ENCODE measurements at places on chromosomes 12 and 14.

DNA sequence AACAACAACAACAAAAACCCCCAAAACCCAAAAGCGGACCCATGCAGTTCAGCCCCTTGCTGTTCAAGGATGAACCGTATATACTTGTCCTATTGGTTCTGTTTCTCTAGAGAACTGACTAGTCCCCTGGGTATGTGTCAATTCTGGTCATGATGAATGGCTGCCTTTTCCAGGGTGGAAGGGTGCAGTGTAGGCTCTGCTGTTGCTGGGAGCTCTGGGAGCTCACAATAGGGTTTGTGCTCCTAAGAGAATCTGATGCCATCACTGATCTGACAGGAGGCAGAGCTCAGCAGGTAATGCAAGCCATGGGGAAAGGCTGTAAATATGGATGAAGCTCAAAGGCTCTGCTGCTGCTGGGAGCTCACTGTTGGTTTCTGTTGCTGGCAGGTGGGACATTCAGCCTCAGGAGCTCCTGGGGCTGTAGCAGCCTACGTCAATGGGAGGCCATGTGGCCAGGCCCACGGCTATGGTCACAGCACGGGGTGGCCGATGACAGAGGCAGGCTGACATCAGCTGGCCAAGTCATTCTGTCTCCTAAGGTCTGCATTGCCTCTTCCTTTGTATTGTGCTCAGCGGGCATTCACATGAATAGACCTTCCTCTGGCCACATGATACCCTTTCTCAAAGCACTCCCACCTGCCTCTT lies 37.9 kb downstream of the DLK1 start:
- no peak for DNase-seq

DNA sequence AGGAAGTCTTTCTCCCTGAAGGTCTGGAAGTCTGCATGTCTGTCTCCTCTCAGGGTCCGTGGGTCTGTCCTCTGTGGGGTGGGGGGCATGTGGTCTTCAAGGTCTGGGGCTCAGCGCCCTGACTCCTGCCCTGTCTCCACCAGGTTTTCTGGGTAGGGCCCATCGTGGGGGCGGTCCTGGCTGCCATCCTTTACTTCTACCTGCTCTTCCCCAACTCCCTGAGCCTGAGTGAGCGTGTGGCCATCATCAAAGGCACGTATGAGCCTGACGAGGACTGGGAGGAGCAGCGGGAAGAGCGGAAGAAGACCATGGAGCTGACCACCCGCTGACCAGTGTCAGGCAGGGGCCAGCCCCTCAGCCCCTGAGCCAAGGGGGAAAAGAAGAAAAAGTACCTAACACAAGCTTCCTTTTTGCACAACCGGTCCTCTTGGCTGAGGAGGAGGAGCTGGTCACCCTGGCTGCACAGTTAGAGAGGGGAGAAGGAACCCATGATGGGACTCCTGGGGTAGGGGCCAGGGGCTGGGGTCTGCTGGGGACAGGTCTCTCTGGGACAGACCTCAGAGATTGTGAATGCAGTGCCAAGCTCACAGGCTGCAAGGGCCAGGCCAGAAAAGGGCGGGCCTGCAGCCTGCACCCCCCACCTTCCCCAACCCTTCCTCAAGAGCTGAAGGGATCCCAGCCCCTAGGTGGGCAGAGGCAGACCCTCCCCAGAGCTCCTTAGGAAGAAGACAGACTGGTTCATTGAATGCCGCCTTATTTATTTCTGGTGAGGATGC lies 3.4 kb downstream of the AQP5 start:
- DNase-seq, result no peak

- no peak for DNase-seq
These were observed 1.2 kb downstream of the PELI2 start for GRCh38 chr14:56119201-56119981.

DNA sequence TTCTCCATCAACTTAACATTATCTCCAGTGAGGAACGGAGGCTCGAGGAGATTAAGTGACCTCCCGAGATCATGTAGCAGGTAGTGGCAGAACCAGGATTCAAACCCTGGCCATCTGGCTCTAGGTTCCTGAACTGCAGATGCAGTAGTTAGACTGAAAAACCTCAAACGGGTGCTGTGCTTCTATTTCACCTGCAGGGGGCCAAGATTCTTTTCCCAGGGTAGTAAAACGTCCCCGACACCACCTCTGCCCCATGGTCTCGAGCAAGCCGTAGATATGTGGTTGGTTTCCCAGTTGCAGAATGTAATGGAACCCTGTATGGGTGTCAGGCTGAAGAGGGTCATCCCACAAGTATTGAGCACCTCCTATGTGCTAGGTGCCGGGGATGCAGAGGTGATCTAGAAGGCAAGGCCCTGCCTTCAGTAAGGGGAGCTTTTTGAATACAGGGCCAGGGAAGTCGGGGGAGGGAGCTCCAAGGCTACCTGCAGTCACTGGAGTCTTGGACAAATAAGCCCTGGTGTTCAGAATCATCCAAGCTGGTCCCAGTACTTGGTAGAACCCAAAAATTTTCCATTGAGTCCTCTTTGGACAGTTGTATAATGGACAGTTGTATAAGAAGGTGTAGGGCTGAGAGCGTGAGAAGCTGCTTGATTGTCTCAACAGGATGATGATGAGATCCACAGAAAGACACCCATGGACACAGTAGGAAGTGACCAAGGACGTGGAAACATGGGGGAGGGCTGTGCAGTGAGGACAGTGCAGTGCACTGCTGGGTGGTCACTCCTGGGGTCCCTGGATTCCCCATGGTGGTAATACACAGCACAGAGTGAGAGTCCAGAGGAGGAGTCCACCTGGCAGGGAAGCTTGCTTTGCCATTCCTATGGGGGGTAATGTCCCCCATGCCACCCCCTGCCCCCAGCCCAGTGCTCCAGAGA lies 197.2 kb downstream of the CHST11 start:
- no peak for DNase-seq

DNA sequence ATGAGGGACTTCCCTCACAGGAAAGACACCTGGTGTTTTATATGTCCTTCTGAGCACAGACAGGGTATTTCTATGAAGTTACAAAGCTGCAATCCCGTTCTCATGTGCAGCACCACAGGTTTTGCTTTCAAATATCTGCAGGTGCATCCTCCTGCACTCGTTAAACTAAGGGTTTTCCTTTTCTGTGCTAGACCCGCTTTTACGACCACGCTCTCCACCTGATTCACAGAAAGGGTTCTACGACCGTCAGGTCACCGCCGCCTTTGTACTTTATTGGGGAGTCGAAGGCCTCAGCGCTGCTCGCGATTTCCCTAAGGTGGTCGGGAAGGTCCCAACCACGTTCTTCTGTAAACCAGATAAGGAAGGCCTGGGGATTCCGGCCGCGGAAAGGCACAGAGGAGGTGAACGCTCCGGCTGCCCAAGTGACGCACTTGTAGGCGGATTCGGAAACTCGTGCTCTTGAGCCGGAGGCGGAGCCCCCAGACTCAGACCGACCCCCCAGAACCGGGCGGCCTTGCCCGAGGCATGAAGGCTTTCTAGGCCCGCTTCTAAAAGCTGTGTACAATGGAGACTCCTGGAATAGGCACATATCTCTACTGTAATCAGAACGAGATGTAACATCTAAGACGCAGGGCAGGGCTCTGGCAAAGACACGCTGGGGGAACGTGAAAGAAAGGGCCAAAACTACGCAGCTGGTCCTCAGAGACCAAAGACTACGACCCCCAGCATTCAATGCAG lies 995 bp upstream of the HSP90B1 start:
- peak; percentile 73 for DNase-seq

- DNase-seq, result no peak
These were observed 35.5 kb upstream of the OR5AU1 start for GRCh38 chr14:21191261-21191808.

GRCh38 chr12:42426746-42427145 lies 100.8 kb downstream of the PPHLN1 start:
- no peak for DNase-seq

DNA sequence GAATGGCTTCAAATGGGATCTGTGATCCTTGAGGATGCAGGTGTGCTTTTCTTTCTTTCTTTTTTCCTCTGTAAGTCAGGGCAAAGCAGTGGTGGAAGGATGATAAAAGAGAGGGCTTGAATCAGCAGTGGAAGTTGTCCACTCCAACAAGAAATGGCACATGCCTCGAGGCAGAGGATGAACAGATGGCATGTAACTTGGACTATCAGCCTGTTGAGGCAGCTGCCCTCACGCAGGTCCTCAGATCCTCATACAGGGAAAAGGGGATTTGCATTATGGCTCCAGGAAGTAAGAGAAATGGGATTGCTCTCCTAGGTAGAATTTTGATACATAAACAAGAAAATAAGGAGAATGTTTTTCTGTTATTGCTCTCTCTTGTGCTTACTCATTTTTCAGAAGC lies 368.0 kb downstream of the FUT8 start:
- DNase-seq, result no peak

- no peak for DNase-seq
These were observed 2.1 kb upstream of the RNASE13 start for GRCh38 chr14:21036751-21037150.

GRCh38 chr12:76883151-76883550 lies 4.3 kb upstream of the CSRP2 start:
- DNase-seq, result peak; percentile 42

- no peak for DNase-seq
These were observed 37.0 kb downstream of the BTG1 start for GRCh38 chr12:92108651-92109050.

DNA sequence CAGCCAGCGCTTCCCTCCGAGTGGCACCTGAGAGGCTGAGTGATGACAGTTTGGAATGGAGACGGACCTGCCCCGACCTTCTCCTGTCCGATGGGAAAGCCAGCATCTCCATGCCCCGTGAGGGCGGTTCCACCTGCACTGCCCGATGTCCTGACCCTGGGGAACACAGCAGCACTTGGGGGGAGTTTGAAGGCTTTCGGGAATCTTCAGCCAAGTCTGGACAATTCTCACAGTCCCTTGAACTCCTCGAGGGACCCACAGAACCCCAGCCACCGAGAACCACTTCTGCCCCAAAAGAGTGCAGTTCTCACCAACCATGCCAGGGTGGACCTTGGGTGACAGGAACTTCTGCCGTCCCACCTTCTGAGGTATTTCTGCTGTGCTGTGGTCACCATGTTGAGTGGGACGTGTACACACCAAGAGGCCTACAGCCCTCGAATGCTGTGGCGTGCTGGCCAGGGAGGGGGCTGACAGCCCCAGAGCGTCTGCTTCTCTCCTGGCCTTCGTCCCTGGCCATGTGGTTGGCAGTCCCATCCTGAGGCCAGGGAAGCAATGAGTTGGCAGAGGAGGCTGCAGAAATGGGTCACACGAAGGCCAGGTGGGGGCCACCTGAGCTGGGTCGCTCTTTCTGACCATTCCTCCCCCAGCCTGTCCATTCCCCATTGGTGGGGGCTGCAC lies 1.0 kb downstream of the CLBA1 start:
- DNase-seq, result no peak

- DNase-seq, result no peak
These were observed 14.4 kb downstream of the IGF1 start for GRCh38 chr12:102465762-102466560.

- no peak for DNase-seq
These were observed 8.3 kb downstream of the PXN start for GRCh38 chr12:120257041-120257821.

DNA sequence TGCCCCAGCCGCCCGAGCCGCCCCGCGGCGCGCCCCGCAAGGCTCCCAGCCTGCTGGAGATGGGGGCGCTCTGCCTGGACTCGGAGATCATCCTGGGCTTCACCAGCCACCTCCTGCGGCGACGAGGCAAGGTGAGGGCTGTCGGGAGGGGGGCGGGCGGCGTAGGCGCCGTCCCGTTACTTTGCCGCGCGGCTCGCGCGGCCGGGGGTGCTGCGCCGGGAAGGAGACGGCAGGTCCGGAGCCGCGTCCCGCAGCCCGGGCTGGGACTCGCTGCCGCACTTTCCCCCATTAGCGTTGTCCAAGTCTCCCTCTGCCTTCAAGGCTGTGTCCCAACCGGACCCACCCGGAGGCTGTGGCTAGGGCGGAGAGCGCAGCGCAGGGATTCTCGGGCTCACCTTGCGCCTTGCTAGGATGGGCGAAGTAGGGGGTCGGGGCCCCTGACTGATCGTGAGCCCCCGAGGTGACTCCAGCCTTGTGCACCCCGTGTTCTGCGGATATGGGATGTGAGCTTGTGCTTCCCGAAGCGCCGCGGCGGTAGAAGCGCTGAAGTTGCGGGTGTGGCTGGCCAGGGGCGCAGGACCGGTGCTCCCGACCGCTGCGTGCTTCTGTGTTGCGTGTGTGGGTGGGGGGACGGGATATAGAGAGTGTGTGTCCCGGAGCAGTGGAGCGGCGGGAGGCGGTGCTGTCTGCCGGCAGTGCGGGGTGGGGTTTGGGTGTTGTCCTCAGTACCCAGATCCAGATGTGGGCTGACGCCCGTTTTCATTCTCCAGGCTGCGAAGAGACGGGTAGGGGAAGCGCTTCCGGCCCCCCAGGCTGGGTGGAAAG lies 1.7 kb upstream of the KIF26A start:
- DNase-seq, result no peak

DNA sequence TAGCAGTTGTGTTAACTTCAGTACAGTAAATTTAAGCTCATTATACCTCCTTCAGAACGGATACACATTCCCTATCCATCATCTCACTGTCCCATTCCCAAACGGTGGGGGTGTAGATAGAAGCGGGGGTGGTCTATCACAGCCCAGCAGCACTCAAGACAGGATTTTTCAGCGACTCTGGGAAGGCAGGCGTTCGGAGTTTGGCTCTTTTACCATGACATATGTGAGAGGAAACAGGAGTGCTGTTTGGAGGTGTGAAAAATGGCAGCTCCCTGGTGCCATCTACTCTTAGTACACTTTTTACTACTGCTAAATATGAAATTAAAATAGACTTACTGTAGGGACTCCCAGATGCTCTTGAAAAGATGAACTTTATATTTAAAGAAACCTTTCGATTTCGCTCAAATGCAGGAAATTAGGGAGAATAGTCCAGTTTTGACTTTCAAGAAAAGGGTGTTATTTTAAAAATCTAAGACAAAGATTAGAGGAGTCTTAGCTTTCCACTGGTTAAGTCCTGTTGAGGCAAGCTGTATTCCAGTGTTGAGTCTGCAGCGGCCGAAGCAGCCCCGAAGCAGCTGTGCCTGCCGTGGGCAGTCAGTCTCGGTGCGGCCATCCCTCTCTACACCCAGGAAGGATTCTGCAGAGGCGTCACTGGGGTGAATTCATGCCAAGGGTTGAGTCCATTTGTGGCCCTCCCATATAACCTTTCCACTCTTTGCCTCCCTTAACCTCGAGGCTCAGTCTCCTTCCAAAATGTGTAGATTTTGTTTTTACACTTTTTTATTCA lies 42.1 kb downstream of the KCNMB4 start:
- no peak for DNase-seq

DNA sequence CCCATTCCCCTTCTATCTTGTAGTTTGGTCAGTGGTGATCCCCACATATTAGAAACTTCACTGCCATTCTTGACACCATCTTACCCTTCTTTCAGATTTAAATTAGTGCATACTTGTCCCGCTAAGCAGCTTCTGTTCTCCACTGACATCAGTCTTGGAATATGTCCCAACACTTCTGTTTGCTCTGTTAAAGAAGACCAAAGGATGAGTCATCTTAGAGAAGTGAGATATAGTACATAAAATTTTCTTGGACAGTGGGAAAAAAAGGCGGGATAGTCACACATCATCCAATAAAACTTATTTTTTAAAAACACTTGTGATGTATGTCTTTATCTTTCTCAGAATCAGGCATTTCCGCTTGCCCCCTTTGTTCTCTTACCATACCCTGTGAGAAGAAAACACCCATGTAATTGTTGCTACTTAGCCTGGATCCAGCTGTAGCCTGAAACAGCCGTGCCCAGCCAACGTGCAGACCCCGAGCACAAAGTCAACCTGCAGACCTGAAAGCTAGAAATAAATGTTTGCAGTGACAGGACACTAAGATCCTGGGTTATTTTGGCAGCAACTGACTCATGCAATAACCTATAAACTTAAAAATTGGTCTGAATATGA lies 100.1 kb upstream of the PDE3A start:
- DNase-seq, result no peak
